ENCODE measurements at places on chromosomes 2 and 18. TPM values are rescaled to one million over a fixed set of nuclear protein-coding genes. Genes with fewer than 3 reads are reported as not detected.
A peak's percentile ranks its signal among the peaks of the same experiment; 100 is the strongest.

LRPPRC gene
- total RNA-seq, result 43.6 TPM

OXER1 gene
- total RNA-seq, result not detected

- no peak for DNase-seq
These were observed 24.9 kb upstream of the DNMT3A start for GRCh38 chr2:25366629-25367028.

GRCh38 chr2:197273485-197273884, 37.1 kb downstream of the ANKRD44 start:
- no peak for DNase-seq

DNA sequence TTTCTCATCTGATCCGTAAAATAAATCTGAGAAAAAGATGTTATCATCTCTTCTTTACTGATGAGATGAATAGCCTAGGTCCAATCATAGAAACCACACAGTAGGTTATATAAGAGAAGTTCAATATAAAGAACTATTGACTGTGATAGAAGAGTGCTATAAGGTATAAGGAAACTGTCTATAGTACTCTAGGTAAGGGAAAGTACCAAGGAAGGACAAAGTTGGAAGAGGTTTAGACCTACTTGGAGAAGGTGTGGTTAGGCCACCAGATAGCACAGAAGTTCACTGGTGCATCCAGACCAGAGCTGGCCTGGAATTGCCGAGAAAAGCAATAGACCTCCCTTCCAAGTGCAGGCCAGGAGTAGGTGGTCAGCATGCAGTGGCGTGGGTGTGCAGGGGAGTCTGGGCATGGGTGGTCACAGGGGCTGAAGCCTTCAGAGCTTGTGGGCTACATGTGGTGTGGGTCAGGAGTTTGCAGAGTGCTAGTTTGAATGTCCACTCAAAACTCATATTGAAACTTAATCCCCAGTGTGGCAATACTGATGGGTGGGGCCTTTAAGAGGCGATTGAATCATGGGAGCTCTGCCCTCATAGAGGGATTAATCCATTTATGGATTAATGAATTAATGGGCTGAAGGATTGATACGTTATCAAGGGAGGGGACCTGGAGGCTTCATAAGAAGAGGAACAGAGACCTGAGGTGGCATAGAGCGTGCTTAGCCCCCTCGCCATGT, 86.3 kb downstream of the ALPK2 start:
- no peak for DNase-seq

- peak; percentile 37 for DNase-seq
These were observed 19.4 kb downstream of the ZNF516 start for GRCh38 chr18:76475450-76476194.

DNA sequence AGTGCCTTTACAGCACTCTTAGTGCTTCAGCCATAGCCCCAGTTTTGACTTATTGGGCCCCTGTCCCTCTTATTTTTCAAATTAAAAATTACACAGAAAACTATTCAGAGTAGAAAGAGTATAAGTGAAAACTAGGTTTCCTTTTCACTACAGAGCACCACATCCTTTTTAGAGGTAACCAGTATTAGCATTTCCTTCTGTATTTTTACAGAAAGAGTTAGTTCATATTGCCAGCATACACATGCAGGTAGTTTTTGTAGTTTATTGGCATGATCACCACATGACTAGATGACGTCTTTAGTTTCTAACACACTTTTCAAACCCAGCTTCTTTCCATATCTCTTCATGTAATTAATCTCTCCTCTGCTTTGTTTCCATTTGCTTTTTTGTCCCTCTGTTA, 66.4 kb downstream of the UBE2E3 start:
- DNase-seq, result no peak

Measured in RPMI7951 (cell line).